NCI-H1417 treated with DMSO at 0.1 percent for 48 hours (cell line): ENCODE measurements at places on chromosomes 16 and 17.

DNA sequence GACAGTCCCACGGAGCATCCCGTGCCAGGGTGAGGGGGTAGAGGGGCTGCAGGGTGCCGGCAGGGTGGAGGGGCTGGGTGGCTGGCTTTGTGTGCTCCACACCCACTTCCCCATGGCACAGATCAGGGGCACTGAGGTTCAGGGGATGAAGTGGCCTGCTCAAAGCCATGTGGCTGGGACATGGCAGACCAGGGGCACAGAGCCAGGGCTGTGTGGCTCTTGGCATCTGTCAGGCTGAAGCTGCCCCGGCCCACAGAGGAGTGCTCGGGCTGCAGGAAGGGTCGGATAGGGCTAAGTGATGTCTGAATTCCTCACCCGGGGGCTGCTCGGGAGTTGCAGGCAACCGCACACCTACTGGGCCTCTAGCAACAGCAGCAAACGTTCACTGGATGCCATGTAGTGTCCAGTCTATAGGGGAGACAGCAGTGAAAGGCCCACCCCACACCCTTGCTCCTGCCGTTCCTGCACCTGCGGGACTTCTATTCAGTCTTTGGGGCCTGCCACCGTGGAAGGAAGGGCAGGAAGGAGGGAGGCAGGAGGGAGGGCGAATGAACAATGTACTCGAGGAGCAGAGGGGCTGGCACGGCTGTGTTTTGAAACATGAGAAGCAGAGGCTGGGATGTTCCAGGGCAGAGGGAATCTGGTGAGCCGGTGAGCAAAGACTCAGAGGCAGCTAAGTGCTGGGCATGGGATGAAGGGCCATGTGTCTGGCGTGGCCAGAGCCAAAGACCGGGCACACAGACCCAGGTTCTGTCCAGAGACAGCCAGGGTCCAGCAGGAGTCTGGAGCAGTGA is 15.1 kb downstream of the SLC5A10 start:
- no peak for DNase-seq

DNA sequence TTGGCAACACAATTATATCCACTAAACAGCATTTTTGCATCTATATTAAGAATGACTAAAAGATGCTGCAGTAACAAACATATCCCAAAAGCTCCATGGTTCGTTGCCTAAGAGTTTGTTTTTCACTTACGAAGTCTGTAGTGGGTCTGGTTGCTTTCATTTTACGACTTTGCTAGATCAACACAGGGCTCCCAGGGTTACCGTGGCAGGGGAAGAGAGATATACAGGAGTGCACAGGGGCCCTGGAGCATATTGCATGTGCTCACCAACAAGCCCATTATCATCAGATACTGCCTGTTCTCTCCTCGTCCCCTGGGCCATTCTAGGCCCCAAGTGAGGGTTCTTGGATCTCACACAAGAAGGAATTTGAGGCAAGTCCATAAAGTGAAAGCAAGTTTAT is 3.1 kb upstream of the MMP2 start:
- DNase-seq, result no peak

GRCh38 chr17:4771519-4772234 is at the start of gene TM4SF5:
Gene TM4SF5, plus strand, starts transcription at chr17:4771886. Its CDS starts 37 bp downstream, at chr17:4771923.
- no peak for DNase-seq

DNA sequence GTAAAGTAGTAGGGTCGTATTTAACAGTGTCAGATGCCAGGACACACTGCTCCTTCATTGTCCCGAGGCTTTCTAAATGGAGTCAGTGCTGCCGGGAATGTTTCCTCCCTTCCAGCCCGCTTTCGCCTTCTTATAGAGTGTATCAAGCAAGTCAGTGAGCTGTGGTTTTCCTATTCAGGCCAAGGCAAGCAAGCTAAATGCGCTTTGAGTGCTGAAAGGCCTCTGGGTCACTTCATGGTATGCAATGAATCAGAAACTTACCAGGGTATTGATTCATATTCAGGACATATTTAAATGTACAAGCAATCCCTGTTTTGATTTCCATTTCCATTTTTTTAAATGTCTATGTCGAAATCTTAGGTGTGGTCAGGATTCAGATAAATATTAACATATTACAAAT is 327.9 kb upstream of the SOX9 start:
- DNase-seq, result no peak

- no peak for DNase-seq
These were observed 709 bp downstream of the STAT5A start for GRCh38 chr17:42288803-42289610.

GRCh38 chr17:44540246-44541084 is 16.8 kb upstream of the FZD2 start:
- no peak for DNase-seq

DNA sequence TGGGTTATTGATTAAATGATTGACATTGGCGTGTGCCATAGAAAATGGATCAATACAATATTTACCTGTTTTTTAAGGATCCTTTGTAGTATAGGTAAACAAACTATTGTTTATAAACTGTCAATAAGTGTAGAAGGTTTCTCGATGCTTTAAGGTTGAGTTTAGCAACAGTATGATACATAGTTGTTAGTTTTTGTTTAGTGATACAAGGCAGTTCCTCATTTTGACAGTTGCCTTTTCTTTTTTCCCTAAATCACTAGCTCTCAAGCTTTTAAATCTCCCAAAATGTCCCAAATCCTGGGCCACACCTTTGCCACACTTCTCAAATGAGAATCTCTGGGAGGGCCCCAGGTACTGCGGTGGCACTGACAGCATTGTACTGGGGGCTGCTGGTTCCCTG is 57.3 kb downstream of the EPN2 start:
- DNase-seq, result no peak

GRCh38 chr17:41894791-41895331 is 23.9 kb downstream of the ACLY start:
- no peak for DNase-seq

- no peak for DNase-seq
These were observed 55.0 kb upstream of the RPL38 start for GRCh38 chr17:74148446-74148845.

- DNase-seq, result no peak
These were observed 6.0 kb upstream of the DCXR start for GRCh38 chr17:82043507-82043906.

DNA sequence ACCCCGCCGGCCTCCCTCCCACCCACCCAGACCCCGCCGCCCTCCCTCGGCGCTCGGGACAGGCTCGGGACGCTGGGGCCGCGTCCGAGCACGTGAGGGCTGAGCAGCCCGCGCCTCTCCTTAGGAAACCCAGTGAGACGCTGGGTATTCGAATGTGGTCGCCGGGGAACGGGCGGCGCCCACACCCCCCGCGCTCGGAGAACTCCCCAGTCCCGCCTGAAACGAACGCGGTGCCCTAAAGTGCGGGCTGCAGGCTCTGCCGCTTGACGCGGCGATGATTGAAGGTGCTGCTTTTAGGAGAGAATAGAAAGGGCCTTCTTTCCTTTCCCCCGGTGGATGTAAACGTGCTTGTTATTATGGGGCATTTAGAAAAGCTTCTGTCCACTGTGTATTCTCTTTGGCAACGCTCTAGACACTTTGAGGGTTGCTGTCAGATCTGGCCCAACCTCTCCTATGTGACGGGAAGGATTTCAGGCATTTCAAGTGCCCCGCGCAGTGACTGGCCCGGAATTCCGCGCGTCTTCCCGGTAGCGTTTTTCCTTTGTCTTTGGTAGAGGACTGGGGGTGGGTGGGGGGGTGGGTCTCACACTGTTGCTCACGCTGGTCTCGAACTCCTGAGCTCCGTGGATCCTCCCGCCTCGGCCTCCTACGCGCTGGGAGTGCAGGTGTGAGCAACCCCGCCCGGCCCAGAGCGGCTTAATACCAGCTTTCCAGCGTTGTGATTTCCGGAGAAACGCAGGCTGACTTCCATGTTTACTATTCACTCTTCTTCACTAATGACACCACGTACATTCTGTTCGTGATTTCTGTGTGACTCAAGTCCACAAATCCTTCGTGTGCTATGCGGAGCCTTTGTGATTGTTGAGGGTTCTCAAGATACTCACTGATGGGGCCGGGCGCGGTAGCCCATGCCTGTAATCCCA is 21.8 kb upstream of the FOXK2 start:
- no peak for DNase-seq

DNA sequence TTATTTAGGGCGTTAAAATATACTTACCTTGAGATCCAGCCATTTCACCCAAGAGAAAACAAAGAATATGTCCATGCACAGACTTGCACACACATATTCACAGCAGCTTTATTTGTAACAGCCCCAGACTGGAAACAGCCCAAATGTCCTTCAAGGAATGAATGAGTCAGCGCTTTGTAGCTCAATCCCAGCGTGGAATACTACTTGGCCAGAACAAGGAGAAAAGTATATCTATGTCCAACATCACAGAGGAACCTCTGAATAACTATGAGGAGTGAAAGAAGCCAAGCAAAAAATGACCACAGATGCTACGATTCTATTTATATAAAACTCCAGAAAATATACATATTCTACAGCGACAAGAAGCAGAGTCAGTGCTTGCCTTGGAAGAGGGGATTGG is 158.3 kb downstream of the ENGASE start:
- no peak for DNase-seq

GRCh38 chr17:57370037-57370581 is 113.8 kb downstream of the MSI2 start:
- DNase-seq, result no peak

GRCh38 chr16:894841-895240 is 75.9 kb downstream of the LMF1 start:
- no peak for DNase-seq

GRCh38 chr17:74270333-74270732 is 3.7 kb upstream of the DNAI2 start:
- no peak for DNase-seq

DNA sequence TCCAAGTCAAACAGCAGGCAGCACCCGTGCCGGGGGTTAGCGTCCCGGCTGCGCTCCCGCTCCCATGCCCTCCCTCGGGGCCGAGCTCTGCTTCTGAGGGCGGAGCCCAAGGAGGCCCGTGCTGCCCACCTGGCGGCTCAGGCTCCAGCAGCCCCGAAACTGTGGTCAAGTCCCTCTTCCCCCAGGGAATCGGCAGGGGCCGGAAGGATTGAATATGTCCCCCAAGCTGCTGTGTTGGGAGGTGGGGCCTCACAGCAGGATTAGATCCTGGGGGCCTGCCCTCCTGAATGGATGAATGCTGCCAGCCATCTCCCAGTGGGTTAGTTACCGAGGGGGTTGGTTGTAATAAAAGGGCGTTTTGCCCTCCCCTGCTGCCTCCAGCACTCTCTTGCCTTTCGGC is 33.9 kb downstream of the MAP2K3 start:
- no peak for DNase-seq

DNA sequence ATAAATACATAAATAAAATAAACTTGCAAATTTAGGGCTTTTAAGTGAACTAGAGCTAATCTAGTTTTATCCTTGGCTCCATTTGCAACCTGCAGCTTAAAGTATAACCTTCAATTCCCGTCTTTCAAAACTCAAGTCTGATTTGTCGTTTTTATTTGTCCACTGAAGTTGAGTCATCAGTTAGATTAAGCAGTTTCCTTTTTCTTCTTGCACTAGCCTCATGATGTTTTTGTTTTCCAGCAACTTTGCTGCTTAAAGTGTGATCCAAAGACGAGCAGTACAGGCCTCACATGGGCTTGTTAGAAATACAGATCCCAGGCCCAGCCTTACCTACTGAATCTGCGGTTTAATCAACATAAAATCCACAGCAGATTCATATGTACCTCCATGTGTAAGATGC is 13.8 kb downstream of the ARSG start:
- no peak for DNase-seq

GRCh38 chr17:42281571-42282096 is 5.4 kb upstream of the STAT5B start:
- DNase-seq, result peak; percentile 72

- DNase-seq, result peak; percentile 51
These were observed 295.4 kb downstream of the TOX3 start for GRCh38 chr16:52251495-52251894.

DNA sequence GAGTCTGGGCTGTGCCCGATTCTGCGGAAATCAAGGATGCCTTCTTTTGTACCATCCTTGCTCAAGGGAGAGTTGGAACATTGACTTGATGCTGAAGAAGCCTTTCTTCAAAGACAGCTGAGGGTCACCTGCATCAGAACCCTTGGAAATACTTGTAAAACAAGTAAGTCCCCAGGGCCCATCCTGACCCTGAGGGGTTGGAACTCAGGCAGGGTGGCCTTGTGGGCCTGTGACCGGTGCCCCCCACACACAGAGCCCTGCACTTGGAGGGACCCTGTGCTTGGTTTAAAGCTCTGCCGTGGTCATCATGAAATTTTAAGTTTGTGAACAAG is 56.9 kb downstream of the WIPI1 start:
- DNase-seq, result no peak

DNA sequence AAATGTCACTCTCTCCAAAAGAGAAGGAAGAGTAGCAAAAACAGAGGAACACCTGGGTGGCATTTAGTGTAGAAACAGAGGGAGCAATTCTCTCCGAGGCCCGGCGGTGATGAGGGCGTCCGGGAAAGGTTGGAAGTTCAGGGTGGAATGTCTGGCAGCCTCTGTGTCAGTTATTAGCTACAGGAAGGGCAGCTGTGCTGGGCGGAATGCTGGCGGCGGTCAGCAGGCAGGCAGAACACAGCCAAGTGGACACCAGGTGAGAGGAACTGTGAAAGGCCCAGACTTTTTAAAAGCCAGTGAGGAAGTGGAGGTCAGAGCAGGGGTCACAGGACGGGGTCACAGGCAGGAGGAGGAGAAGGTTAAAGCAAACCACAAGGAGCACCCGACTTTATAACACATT is 238.1 kb downstream of the NTN1 start:
- DNase-seq, result no peak

- no peak for DNase-seq
These were observed 18.9 kb downstream of the MMP15 start for GRCh38 chr16:58044266-58045019.

DNA sequence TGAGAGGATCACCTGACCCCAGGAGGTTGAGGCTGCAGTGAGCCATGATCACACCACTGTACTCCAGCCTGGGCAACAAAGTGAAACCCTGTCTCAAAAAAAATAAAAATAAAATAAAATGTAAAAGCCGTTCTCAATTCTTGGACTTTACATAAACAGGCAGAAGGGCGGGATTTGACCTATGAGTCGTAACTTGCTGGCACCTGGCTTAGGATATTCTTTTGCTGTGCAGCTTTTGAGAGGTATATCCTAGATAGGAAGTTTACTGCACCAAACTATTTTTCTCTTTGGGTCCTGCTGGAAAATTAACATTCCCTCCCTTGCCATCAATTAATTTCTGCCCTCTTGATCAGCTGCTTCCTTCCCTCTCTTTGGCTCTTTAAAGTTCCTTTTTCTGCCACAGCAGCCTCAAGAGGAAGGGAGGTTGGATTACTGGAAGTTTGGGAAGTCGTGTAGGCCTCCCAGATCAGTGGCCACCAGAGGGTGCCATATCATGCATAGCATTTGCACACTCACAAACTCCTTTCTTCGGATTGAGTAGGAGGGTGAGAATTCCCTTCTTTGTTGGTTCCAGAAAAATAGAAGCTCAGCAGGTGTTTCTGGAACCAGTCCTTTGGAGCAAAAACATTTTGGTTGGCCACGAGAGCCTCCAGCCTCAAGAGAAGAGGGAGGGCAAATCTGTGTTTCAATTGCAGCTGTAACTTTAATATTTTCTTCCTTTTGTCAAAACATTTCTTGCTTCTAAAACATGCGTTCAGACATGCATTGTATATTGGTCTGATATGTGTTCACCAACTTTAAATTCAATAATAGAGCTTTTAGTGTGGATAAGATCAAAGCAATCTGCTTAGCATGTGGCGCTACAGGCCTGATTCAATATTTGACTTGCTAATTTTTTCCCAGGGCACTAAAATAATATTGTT is 147.3 kb downstream of the CCDC182 start:
- no peak for DNase-seq
